ENCODE measurements at places on chromosomes 5 and 9.

GRCh38 chr9:109816490-109816889 lies 36.5 kb downstream of the PALM2AKAP2 start:
- DNase-seq = peak; percentile 85

- DNase-seq = no peak
Observed at GRCh38 chr5:5941486-5941885, 436.9 kb downstream of the MED10 start.

DNA sequence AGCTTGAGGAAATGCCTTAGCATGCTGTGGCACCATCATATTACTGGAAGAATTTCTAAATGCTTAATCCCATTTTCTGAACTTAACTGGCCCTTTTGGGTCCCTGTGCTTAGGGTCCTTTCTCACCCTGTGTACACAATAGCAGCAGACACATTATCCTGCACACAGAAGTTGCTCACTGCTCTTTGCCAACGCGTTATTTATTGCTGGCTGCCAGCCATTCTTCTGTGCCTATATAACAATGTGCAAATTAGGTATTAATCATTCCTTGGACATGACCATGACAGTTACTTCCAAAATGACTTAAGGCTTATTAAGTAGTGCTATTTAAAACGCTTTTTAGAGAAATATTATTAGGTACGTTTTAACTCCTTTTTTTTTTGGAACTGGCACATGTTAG lies 134.7 kb downstream of the FBN2 start:
- DNase-seq = no peak

DNA sequence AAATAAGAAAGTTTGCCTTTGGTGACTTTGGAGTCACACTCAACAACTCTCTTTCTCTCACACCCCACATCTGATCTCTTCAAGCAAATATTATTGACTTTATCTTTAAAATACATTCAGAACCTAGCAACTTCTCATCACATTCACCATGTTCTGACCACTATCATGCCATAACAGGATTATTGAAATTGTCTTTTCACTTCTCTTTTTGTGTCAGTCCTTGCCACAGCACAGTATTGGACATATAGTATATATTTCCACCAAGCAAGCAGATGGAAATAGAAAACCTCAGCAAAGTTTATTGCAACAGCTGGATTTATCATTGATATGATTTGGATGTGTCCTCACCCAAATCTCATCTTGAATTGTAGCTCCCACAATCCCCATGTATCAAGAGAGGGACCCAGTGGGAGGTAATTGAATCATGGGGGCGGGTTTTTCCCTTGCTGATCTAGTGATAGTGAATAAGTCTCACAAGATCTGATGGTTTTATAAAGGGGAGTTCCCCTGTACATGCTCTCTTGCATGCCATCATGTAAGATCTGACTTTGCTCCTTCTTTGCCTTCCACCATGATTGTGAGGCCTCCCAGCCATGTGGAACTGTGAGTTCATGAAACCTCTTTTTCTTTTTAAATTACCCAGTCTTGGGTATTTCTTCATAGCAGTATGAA lies 26.9 kb upstream of the ITGA1 start:
- no peak for DNase-seq

DNA sequence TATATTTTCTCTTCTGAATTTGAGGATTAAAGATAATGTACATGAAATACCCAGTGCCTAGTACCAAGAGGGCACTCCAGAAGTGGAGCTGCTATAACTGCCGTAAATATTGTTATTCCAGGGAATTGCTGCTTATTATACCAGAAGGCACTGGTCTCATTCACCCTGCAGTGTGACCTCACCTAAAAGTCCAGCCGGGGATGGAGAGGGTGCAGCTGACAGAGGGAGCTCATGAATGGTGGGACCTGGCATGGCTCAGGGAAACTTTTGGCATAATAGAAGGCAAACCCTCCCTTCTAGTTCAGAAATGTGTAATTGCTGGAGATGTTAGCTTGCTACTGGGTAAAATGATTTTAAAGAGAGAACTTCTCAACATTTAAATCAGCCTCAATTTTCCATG lies 108.5 kb downstream of the MVB12B start:
- no peak for DNase-seq

DNA sequence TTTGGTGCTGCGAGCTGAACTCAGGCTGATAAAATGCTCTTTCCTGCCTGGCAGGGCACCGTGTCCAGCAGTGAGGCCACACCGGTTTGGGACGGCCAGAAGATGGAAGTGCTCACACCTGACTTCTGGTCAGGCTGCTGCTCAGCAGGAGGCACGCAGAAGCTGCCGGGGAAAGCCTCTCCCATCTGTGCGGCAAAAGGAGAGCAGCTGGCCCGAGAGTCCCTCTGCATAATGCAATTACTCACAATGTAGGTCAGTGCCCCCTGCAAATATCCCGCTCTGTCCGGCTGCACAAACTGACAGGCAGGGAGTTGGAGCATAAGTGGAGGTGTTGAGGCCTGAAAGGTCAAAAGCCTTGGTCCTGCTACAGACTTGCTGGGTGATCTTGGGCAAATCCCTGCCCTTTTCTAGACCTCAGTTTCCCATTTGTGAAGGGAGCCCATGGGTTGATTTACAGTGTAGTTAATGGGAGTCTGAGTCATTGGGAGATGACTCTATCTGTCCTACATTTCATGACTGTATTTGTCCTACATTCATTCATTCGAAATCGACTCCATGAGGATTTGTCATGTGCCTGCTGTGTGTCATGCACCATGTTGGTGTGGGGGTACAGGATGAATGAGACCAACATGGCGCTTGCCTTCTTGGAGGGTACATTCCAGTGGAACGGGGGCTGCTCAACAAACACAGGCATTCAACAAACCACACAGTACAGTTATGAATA lies 61.8 kb upstream of the TBC1D2 start:
- no peak for DNase-seq

DNA sequence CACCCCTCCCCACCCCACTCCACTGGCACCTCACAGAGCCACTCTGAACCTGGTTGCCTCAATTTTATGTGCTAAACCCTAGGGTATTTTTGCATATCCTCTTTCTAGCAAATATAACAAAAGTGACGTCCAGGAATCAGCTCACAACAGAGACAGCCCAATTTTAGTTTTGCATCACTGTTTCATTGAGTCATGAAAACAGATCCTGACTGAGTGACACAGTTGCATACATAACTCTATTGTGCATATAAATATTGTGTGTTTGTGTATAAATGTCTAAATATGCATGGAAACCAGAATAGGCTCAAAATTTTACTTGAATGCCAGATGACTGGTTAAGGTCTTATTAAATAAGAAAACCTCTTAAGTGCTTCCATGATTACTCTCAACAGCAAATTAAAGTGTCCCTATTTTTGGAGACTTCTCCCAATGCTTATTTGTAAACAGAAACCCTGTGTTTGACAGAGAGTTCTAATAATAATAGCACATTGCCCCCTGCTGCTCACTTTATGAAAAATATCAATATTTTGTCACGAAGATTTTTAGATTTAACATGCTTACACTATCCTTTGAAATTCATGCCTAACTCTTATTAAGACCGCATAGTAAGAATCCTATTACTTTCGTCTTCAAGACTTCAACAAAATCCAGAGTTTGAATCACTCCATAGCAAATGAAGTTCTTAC lies 75.5 kb upstream of the PRRC1 start:
- DNase-seq = no peak

GRCh38 chr5:74766418-74766848 lies 484 bp downstream of the GFM2 start:
- DNase-seq = no peak

- DNase-seq = no peak
Observed at GRCh38 chr5:68757006-68757405, 336.8 kb upstream of the SLC30A5 start.

DNA sequence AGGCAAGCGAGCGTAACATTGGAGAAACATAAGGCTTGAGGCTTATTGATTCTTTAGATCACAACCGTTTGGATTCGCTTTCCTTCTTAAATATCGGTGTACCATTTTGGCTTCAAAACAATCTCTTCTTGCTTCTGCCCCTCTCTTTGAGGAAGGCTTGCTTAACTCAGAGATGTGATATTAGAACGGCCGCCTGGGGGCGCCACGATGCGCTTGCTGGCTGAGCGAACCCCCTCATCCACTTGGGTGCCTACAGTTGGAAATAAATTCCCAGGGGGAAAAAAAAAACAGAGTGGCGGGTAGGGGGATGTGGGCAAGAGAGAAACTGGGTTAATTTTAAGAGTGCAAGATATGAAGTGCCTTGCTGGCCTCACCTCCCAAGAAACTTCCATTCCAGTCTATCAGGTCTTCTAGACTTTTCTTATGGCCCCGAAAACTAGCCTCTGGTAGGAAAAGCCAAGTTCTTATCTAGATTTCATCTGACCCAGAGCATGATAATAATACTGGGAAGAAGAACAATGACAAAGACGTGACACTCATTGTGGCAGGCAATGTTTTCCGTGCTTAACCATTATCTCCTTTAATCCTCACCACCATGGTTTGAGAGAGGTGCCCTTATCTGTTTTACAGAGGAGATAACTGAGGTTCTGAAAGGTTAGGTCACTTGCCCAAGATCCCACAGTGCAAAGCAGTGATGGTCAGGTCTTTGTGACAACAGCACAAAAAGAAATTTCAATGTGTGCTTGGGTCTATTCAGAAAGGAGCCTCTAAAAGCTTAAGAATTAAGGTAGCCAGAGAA lies 115.8 kb downstream of the DPYSL3 start:
- DNase-seq = no peak

DNA sequence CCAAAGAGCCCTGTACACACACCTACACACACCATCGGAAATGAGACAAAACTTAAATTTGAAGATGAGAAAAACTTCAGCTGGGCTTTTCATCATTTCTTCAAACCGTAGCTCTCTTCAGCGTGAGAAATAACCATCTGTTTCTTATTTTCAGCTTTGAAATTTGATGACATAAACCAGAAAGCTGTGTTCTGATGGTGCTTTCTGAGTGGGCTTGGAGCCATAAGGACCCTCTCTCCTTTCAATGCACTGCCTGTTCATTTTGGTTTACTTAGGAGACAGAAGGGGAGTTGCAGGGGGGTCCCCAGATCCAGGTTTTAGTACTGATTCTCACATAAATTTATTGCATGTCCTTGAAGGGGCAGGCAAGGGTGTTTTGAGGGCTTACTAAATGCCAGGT lies 9.5 kb downstream of the FBXO10 start:
- DNase-seq = no peak

- DNase-seq = no peak
Observed at GRCh38 chr9:134913041-134913712, 4.5 kb downstream of the FCN1 start.

DNA sequence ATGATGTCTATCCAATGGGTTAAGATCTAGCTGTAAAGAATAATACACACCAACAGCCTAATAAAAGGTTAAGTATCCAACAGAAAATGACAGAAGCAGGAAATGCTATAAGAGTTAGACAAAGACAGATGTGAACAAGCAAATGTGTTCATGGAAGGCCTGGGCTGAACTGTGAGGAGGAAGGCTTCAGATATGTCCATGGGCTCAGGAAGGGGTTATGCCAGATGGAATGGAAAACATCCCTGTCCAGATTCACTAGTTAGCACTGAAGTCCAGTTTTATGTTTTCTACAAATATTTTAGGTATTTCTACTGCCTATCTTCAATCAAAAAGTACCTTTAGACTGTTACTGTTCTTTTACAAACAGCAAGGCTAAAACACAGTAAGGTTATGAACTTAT lies 27.1 kb downstream of the ERAP1 start:
- no peak for DNase-seq

GRCh38 chr5:79081779-79082178 lies 12.2 kb downstream of the BHMT2 start:
- DNase-seq = no peak

DNA sequence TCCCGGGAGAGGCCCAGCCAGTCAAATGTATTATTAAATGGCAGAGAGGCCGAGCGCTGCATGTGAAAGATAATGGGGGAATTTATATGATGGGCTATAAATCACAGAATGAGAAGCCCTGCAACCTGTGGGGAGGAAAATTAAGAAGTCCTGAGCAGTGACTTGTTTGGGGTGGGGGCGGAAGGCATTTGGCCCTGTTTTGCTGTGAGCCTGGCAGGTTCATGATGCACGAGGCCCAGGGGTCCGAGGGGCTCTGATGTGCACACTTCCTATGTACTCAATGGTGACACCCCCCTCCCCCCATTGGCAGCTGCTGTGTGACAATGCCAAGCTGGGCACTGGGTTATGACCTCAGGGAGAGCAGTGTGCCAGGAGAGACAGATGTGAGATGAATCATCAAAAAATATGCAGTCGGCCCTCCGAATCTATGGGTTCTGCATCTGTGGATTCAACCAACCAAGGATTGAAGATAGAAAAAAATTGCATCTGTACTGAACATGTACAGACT lies 13.7 kb upstream of the DAB2IP start:
- no peak for DNase-seq

DNA sequence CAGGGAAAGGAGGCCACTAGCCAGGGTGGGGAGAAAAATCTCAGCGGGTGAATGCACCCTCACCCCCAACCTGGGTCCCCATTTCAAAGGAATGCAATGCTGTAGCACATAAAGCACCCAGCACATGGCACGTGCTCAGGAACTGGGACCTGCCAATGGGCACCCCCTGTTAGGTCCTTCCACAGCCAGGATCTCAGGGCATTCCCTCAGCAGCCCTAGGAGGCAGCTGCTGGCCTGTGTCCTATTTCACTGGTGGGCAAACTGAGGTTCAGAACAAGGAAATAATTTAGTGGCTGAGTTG lies 8.8 kb downstream of the DNM1 start:
- no peak for DNase-seq

- no peak for DNase-seq
Observed at GRCh38 chr5:40124367-40124766, 555.3 kb upstream of the PTGER4 start.

GRCh38 chr5:142612494-142613270 lies 73.2 kb downstream of the FGF1 start:
- no peak for DNase-seq

DNA sequence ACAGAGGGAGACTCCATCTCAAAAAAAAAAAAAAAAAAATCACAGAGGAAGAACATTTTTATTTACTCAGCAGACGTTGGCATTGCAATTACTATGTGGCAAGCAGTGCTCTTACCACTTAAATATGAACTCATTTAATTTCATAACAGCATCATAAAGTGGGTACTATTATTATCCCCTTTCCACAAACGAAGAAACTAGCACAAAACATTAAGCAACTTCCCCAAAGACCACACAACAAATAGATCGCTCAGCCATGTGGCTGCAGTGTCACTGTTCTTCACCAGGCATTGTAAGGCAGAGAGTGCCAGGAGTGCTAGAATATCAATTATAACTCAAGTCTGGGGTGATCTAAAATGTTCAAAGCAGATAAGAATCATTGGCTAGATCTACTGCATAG lies 69.8 kb upstream of the PLPP6 start:
- no peak for DNase-seq

All from AG09319 (cell line).